ENCODE measurements at places on chromosomes 6 and 20.

DNA sequence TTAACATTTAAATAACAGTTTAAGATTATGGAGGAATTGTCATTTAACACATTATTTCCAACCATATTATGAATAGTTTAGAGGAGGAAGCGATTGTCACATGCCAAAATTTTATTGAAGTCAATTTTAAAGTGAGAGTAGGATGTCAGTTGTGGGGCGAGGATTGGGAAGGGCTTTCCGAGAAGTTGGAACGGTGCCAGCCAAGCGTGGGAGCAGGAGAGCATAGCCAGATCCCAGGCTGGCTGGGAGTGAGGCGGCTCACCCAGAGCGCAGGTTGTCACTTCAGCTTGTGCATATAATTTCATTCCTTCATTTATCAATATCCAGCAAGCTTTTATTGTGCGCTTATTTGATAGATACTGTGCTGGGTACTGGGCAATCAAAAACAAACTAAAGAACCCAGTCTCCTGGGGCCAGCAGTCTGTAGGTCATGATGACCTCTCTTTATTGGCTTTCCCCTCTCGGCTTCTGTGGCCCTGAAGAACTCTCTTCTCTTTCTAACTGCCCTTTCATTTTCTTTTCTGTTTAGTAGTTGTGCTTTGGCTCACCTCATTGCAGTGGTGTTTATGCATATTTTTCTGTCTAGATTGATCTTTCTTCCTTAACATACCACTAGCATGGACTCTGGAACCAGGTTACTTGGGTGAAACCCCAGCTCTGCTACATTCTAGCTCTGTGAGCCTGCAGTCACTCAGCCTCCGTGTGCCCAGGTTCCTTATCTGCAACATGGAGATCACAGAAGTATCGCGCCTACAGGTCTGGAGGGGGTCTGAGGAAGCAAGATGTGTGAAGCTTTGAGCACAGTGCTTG lies 6.4 kb downstream of the CEP43 start:
- DNase-seq: peak; percentile 19

DNA sequence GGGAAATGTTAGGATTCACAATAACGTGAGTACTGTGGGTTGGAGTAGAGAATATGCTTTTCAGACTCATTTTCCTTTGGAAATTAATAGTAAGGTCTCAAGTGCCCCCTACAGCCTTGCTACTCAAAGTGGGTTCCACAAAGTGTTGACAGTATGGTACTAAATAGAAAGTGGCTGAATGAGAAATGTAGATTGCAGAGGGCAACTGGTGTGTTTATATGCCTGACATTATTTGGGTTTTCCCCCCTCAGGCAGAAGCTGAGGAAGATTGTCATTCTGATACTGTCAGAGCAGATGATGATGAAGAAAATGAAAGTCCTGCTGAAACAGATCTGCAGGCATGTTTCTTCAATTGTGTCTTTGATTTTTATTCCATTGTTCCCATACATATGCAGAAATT lies 5.6 kb downstream of the FBXO9 start:
- DNase-seq: no peak

GRCh38 chr20:35395728-35396127 lies 16.0 kb downstream of the UQCC1 start:
- DNase-seq: peak; percentile 39

GRCh38 chr6:124822721-124823120 lies 139.5 kb upstream of the RNF217 start:
- DNase-seq: no peak

DNA sequence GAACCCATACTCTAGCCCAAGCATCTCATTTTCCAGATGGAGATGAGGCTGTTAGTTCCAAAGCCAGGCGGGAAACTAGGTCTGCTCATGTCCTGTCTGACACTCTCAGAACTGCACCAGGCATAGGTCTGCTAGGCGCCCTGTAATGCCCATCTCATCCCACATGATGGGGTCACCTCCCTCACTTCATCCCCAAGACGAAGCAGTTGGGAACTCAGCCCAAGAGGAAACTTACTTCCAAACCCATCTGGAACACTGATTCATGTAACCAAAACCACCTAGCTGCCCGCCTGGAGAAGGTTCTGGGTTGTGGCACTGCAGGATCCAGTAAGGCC lies 119.4 kb upstream of the PRND start:
- no peak for DNase-seq

DNA sequence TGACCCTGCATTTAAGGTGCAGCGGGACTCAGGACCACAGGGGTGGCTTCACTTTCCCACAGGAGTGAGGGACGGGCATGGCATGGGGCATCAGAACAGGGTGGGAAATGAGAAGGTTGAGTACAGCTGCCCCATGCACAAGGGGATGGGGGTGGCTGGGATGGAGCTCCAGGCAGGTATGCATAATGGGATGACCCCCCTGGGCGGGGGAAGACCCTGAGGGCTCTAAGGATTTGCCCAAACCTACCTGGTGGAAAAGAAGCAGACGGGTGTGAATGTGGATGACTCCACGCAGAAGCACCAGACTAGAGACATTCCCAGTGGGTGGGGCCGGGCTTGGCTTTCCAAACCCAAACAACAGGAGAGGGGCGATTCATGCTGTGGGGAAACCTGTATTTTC lies 200.3 kb downstream of the SYNDIG1 start:
- DNase-seq: no peak

DNA sequence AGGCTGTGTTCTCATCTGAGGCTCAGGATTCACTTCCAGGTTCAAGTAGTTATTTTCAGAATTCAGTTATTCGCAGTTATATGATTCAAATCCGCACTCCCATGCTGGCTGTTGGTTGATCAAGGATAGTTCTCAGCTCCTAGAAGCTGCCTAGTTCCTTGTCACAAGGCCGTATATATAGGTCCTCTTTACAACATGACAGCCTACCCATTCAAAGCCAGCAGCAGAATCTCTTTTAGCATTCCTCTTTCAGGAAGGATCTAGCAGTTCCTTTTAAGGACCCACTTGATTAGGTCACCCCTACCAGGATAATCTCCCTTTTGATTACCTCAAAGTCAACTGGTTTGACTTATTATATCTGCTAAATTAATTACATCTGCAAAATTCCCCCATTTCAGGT lies 23.8 kb upstream of the LAMP5 start:
- no peak for DNase-seq

Measured in kidney tubule cell (primary cell).